T follicular helper cell (primary cell): ENCODE measurements at places on chromosomes 3 and 15.

DNA sequence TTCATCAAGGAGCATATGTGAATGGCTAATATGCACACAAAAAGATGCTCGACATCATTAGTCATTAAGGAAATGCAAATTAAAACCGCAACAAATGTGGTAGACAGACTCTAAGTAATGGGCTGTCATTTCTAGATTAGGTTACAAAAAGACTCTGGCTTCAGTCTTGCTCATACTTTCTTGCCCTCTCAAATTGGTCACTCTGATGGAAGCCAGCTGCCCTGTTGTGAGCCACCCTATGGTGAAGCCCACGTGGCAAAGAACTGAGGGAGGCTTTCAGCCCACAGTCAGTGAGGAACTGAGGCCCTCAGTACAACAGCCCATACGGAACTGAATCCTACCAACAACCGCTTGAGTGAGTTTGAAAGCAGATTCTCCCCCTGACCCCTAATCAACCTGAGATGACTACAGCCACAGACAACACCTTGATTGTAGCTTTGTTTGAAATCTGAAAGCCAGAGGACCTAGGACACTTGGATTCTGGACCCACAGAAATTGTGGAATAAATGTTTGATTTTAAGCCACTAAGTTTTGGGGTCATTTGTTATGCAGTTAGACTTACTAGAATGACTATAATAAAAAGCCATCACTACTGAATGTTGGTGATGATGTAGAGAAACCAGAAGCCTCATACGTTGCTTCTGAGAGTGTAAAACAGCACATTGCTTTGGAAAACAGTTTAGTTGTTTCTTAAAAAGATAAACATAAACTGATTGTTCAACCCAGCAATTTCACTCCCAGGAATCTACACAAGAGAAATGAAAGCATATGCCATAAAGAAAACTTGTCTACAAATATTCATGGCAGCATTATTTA is 45.7 kb downstream of the EHHADH start:
- DNase-seq, result no peak

GRCh38 chr15:73573572-73573971 is 59.6 kb downstream of the NPTN start:
- DNase-seq, result no peak

- DNase-seq, result no peak
These were observed 10.0 kb downstream of the ITPKA start for GRCh38 chr15:41503669-41504010.

GRCh38 chr3:128004661-128005060 is 47.6 kb upstream of the SEC61A1 start:
- no peak for DNase-seq

- DNase-seq, result no peak
These were observed 330.6 kb downstream of the VPS13C start for GRCh38 chr15:61729646-61730045.

- DNase-seq, result peak; percentile 71
These were observed 37.7 kb downstream of the SENP8 start for GRCh38 chr15:72155635-72156616.

DNA sequence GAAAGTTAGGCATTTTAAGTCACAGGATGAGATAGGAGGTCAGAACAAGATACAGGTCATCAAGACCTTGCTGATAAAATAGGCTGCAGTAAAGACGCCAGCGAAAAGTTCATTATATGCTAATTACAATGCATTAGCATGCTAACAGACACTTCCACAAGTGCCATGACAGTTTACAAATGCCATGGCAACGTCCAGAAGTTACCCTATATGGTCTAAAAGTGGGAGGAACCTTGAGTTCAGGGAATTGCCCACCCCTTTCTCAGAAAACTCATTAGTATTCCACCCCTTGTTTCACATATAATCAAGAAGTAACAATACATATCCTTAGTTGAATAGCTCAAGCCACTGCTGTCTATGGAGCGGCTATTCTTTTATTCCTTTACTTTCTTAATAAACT is 92.7 kb upstream of the PLXND1 start:
- no peak for DNase-seq

DNA sequence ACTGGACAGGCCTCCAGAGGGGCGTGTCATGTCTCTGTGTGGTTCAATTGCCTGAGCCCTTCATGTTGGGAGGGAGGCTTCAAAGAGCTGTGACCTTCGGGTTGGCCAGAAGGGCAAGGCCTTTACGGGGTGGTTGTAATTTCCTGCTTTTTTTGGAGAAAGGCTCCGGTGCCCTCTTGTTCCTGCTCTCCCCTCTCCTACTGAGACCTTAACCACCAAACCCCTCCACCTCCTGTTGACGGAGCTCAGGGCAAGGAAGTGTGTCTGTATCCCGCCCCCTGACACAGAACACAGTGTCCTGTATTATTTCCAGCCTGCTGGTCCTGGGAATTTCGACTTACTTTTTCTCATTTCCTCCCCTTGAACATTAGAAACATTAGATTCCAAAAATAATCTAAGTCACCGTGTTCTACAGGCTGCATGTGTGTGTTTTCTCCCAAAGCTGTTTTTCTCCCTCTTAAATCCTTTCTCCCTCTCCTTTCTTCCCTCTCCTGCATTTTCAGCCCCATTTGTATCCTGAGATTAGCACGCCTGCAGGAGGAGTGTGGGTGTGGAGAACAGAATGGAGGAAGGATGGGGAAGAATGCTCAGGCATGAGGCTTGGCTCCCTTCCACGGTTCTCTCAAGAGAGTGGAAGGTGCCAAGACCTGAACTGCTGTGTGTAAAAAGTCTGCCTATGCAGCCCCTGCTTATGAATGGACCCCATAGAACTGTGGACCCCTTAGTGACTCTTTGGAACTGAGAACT is 285.4 kb upstream of the ROPN1 start:
- no peak for DNase-seq

GRCh38 chr3:101838691-101839090 is 10.6 kb upstream of the NFKBIZ start:
- no peak for DNase-seq

DNA sequence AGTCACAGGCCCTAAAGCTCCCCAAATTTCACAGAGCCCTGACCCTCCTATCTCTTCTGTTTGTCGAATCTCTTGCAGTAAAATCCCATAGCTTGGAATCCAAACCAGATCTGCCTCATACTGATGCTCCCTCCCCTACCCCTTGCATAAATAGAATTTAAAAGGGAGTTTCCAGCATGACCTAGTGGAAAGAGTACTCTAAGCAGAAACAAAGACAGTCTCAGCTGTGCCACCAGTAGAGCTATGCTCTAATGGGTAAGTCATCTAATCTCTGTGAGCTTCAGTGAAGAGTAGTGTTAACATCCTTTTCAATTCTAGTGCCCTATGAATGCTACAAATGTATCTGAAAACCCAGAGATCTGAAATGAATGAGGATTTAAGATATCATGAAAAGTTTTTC is 4.0 kb upstream of the SLC12A1 start:
- no peak for DNase-seq

GRCh38 chr15:68603951-68604350 is 25.2 kb downstream of the CORO2B start:
- DNase-seq, result no peak

- no peak for DNase-seq
These were observed 251.3 kb upstream of the NR2E3 start for GRCh38 chr15:71559098-71559497.

DNA sequence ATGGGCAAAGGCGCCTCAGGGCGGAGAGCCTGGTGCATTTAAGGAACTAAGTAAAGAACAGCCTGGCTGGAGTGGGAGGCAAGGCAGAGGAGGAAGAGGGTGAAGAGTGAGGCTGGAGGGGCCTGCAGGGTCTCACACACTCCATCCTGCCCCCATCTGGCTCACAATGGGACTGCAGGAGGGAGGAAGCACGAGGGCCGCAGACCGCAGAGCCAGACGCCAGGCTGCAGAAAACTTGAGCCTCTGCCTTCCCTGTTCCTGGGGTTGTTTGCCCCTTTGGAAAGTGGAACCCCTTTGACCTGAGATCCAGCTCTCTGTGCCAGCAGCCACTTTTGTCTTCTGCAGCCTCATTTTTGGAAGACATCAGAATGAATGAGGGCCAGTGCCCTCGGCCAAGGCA is 138.0 kb downstream of the SRGAP3 start:
- DNase-seq, result no peak

DNA sequence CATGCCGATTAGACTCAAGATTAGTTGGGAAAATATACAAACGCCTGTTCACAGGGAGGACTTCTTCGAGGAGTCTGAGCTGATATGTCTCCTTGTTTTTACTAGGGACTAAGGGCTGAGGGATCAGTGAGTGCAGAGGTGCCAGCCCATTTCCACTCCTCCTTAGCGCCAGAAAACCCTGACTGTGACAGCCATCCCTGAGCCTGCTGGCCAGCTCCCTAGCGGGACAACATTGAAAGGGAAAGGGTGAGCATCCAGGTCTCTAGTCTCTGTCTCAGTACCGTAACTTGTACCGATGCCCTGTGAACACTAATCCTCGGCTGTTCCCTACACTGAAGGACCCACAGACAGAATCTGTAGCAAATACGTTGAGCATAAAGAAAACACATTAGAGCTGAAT is 243.4 kb downstream of the WNT5A start:
- no peak for DNase-seq

DNA sequence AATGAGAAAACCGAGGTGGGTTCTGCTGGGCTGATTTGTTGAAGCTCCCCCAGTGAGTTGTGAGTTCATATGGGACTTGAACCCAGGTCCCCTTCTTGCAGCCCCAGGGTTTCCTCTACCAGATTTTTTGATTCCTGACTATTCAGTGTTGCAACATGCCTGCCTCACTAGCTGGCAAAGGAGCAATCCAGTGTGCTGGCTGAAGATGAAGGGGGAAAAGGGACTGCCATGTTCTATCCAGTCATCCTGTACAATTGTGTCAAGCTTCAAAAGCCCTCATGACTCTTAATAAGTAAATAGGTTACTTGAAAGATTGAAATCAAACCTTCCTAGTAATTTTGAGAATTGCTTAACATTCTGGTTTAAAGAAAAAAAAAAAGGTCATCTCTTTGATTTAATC is 211.5 kb upstream of the TP63 start:
- no peak for DNase-seq

DNA sequence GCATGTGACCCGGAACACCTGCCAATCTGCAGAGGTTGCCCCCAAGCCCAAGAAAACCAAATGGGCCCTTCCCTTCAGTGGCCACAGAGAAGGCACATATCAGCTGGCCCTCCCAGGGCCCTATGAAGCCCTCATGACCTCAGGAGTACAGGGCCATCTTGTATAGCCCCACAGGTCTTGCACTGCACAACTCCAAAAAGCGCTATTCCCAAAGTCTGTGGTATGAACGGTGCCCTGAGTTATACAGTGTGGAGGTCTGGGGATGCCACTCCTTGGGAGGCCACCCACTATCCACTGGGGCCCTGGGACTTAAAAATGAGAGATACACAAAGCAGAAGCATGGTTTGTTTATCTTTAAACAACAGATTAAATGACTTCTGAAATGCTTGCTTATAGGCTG is 61.5 kb downstream of the CAPN7 start:
- DNase-seq, result no peak

DNA sequence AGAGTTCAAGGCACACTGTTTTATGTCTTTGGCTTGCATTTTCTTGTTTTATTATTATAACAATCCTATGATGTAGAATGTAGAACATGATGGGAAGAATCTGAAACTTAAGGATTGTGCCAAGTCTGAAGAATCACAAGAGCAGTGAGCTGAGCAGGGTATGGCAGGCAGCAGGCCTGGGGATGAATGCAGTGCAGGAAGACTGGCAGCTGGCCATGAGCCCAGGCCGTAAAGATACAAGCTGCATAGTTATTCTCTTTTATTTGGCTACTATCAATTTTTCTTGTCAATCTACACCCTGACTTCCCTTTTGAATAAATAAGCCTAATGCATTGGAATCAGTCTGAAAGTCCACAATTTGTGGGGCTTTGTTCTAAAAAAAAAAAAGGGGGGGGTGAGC is 89.6 kb upstream of the ARPP21 start:
- no peak for DNase-seq

DNA sequence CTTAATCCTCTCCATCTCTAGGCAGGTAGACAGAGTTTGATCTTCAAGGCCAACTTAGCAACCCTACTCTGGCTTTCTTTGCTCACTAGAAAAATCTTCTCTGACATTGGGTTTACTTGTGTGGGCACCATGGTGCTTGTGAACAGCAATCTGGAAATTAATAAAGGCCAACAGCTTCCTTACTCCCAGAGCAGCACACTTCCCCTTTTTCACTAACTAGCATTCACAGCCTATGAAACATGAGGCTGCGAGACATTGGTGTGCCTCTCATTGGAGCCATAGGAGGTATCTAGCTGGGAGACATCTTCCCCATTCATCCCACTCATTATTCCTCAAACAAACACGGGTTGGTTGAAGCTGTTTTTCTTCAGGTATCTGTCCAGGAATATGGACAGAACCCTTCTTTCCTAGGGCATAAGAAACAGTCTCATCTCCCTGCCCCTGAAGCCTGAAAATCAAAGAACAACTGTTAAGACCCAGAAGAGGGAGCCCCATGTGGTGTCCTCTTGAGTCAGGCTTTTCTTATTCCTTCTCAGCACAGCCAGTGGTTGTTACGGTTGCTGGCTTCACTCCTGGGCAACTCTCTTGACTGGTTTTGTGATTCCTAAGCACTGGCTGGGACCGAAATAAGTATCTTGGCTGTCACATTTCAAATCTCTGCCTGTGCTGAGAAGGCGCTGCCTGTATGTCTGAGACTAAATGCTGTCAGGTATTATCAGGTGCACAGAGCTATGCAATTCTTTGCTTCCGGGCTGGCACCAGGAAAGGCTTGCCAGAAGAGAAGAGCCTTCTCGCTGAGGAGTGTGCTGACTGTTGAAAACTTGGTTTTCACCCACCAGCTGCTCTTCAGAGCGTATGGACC is 194.4 kb downstream of the FEZF2 start:
- no peak for DNase-seq
